ENCODE measurements at places on chromosomes 4 and X.

DNA sequence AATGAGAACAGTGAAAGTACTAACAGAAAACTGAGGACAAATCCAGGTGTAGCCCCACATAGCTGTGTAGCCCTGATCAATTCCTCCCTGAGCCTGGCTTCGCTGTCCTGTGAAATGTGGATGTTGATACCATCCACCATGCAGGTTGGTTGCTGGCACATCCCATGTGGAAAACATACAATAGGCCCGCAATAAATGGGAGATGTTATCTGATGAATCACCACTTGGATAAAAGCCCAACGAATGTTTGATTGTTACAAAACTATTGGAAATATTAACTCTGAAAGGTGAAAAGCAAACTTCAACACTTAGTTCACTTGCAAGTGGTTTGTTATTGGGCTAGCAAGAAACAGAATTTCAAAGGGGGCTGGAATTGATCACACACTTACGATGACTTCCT is 186.3 kb upstream of the FTHL17 start:
- no peak for DNase-seq

DNA sequence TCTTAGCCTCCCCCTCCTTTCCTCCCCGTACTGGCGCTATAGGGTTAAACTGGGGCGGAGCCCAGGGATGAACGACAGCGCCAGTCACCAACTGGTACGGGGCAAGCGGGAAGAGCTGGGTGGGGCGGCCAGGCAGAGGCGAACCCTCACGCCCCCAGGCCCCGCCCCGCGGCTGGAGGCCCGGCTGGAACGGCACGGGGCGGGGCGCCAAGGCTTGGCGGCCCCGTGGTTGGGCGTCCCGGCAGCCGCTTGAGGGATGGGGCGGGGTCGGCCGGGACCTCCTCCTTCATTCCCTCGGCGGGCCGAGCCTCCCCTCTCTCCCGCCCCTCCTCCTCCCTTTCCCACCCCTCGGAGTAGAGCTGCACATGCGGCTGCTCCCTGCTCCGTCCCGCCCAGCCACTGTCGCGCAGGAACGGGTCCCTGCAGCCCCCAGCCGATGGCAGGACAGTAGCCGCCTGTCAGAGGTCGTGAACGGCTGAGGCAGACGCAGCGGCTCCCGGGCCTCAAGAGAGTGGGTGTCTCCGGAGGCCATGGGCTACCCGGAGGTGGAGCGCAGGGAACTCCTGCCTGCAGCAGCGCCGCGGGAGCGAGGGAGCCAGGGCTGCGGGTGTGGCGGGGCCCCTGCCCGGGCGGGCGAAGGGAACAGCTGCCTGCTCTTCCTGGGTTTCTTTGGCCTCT is at the start of gene EDA:
TSS of gene EDA (plus strand) at position 335 of the 678 bp plus-strand sequence.
- peak; percentile 88 for DNase-seq

DNA sequence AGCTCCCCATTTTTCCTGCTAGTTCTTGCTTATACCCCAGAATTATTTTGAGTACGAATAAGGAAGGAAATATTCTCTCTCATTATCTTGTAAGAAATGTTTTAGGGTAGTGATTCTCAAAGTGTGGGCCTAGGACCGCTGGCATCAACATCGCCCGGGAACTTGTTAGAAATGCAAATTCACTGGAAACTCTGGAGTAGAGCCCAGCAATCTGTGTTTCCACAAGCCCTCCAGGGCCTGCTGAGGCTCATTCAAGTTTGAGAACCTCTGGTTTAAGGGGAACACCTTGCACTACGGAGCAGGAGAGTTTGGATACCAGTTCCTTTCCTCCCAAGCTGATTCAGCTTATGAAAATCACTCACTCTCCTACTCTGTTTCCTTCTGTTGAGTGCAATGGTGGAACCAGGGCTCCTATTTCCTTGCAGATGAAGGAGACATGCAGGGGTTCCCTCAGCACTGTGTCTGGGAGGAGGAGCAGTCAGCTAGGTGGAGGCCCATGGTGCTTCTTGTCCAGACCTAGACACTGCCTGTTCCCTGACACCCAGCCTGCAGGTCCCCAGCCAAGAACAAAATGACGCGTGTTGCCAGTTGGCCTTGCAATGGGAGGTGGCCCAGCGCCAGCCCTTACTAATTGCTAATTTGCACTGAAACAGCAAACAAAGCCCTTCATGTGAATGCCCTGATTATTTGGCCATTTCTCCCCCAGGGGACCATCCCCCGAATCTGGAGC is 68.5 kb downstream of the CYTL1 start:
- DNase-seq: no peak

DNA sequence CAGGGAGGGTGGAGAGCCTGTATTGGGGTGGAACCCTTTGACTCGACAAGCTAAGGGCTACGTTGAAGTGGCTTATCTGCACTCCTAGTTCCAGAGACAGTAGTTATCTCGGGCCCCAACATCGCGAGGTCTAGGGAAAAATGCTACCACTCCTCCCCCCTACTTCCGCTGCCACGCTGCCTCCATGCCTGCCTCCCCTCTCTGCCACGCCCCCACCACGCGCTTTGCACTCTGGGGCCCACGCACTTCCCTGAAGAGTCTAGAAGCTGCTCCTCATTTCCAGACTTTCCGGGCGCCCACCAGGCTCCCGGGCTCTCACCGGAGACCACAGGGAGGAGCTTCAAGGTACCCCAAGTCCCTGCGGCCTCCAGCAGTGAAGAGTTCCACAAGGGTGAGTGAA is at the start of gene PASD1:
TSS of gene PASD1 (plus strand) at position 227 of the 400 bp plus-strand sequence. CDS start 37,879 bp downstream, outside the sequence.
- no peak for DNase-seq

DNA sequence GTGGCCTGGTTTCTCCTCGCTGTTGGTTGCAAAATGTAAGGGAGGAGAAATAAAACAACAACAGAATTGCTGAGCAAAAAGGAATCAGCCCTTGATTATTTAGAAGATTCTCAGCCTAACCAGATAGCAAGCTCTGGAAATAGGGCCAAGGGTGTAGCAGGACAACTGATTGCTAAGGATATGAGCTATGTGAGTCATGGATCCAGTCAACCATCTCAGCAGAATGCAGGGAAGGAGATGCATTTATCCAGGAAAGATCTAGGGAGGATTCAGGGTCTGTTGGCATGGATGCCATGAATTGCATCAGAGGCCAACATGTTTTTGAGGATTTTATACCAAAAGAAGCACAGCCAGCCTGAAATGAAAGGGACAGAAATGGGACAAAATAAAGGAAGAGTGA is 2.2 kb upstream of the XAGE3 start:
- DNase-seq: no peak

DNA sequence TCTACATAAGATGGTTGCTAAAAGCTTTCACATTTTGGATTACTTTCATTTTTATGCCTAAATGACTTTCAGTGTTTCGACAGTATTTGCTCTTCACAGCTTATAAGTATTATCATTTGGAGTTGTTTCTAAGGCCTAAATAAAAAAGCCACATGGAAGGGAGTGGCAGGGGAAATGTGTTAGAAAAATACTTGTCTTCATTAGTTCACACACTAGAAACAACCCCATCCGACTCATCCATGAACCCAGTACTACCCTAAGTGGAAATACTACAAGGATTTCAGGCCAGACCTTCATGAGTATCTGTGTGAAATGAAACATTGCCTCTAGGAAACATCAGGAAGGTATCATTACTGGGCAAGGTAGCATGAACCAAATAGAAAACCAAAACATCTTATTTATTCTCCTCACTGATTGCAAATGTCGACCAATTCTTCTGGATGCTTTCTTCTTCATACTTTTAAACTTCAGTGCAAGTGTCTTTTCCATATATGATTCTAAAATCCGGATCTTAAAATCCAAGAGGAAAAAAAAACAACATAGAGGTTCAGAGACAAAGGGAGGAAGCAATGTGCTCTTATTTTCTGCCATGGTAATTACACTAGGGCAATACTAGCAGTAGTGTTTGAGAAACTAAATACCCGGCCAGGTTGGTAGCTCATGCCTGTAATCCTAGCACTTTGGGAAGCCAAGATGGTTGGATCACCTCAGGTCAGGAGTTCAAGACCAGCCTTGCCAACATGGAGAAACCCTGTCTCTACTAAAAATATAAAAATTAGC is 349.4 kb downstream of the ARHGAP24 start:
- DNase-seq: no peak

DNA sequence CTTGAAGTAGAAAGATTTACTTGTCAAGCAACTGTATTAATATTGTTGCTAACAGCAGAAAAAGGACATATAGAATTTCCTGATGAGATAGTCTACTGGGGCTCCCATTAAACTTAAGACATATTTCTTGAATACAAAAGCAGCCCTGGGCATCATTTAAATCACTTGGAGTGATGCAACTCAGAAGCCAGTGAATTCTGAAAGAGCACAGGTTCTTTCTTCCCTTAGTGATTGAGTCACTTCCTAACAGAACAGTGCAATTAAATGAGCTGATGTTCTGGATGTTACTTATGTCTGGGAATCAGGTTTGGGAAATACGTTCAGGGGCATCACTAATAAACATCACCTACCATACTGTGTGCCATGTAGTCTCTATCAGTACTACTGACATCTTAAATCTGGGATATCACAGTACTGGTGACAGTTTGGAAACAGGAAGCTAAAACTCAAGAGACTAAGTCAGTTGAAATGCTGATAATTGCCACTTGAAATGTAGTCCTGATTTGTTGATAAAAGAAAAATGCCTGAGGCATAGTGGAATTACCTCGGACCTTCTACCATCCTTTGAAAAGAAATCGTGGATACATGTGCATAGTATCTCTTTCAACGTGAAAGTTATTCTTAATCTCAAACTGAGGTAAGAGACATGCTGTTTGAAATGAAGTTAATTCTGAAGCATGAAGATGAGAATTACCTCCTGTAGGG is 249.2 kb upstream of the GPRIN3 start:
- DNase-seq: no peak

DNA sequence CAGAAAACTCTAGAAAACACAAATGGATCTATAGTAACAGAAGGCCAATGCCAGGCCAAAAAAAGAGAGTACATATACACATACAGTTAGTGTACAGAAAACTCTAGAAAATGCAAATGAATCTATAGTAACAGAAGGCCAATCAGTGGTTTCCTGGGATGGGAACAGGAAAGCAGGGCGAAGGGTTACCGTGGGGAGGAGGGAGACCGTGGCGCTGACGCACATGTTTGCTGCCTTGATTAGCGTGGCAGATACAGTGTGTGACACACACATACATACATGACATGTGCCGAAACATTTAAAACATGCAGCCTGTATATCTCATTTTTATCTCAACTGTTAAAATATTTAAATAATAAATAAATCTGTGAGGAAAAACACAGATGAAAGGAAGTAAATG is 14.7 kb downstream of the GAK start:
- peak; percentile 11 for DNase-seq

DNA sequence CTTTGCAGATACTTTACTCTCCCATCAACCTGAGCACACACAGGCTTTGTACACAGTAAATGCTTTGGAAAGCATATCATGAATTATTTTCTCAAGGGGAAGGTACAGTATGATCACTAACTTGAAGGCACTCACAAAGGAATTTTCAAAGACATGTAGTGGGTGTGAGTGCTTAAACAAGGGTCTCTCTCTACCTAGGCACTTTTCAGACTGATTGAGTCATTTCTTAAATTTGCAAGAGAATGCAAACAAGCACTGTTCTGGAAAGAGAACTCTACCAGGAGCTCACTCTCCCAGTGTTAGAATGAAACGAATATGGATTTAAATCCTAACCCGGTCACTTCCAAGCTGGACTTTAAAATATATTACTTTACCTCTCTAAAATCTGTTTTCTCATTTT is 85.7 kb downstream of the MAML3 start:
- DNase-seq: no peak

GRCh38 chr4:80138551-80139538 is 58.5 kb upstream of the PRDM8 start:
- no peak for DNase-seq

GRCh38 chrX:43019021-43019420 is 241.1 kb upstream of the PPP1R2C start:
- no peak for DNase-seq

DNA sequence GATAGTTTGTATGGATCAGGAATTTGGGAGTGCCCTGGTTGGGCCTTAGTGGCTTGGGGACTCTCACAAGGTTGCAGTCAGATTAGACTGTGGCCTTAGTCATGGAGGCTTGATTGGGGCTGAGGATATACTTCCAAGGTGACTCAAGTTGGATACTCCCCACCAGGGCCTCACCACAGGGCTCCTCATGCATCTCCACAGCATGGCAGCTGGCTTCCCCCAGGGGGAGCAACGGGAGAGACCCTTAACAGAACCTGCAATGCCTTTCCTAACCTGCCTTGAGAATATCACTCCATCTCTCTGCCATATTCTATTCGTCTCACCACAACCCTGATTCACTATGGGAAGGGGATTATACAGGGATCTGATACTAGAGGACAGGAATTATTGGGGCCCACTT is 161.9 kb downstream of the RELL1 start:
- DNase-seq: no peak

- DNase-seq: no peak
Observed at GRCh38 chrX:55357236-55357635, 92.5 kb upstream of the PAGE3 start.

- DNase-seq: peak; percentile 73
Observed at GRCh38 chr4:112510291-112511092, 5.5 kb downstream of the NEUROG2 start.

GRCh38 chr4:140153419-140153717 is 616 bp downstream of the MAML3 start:
- no peak for DNase-seq

DNA sequence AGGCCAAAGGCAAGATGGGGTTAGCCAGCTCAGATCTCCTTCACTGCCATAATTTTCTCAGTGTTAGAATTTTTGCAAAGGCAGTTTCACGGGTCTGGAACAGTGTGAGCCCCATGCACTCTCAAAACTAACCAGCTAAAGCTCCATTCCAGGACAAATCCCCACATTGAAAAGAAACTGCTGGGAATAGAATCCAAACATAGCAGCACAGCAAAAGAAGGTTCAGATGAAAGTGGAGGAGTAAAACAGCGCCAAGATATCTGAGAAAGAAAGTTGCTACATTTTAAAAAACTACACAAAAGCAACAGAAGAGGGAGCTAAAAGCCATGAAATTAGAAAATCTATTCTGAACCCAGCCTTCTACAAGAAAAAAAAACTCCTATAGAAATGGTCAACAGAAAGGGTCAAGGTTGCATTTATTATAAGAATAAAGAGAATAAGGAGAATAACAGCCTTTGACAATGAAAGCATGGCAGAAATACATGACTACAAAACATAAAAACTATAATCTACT is 39.6 kb upstream of the SLC7A3 start:
- peak; percentile 17 for DNase-seq

- DNase-seq: no peak
Observed at GRCh38 chrX:38102240-38102639, 95.9 kb downstream of the SYTL5 start.

DNA sequence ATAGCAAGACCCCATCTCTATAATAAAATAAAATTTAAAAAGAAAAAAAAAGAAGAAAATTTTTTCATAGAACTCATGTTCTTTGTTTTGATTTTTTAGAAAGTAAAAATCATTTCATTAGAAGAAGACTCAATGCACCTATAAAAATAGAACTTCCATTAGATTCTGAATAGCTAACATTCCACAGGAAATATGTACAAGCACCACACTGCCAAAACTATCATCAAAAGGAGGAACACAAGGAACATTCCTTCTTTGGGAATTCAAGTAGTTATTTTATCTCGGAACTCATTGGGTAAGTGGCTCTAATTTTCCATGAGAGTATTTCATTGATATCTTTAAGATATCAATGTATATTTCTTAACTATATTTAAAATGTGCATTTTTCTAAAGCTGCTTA is 157.6 kb downstream of the CAMK2D start:
- no peak for DNase-seq

All from SK-N-SH (cell line).